Activated naive CD4-positive, alpha-beta T cell (primary cell): ENCODE measurements at places on chromosomes 1 and 21.

DNA sequence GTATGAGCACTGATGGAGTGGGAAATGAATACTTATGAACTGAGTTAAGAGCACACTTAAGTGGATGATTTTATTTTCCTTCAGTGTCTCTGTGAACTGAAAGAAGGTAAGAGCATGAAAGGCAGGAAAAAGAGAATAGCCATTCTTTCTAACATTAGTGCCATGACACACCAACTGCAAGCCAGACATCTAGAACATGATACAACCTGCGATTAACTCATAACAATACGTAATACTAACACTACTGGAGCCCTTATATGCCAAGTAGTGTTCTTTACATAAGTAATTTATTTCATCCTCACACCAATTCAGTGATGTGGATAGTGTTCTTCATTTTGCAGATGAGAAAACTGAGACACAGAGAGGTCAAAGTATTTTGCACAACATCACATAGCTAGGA is 56.7 kb downstream of the PRRX1 start:
- DNase-seq: no peak

GRCh38 chr1:201084295-201084694 is 27.9 kb downstream of the CACNA1S start:
- no peak for DNase-seq

GRCh38 chr1:235069176-235069575 is 59.5 kb downstream of the TOMM20 start:
- DNase-seq: no peak

- no peak for DNase-seq
These were observed 45.4 kb upstream of the ATP1B1 start for GRCh38 chr1:169060919-169061639.

DNA sequence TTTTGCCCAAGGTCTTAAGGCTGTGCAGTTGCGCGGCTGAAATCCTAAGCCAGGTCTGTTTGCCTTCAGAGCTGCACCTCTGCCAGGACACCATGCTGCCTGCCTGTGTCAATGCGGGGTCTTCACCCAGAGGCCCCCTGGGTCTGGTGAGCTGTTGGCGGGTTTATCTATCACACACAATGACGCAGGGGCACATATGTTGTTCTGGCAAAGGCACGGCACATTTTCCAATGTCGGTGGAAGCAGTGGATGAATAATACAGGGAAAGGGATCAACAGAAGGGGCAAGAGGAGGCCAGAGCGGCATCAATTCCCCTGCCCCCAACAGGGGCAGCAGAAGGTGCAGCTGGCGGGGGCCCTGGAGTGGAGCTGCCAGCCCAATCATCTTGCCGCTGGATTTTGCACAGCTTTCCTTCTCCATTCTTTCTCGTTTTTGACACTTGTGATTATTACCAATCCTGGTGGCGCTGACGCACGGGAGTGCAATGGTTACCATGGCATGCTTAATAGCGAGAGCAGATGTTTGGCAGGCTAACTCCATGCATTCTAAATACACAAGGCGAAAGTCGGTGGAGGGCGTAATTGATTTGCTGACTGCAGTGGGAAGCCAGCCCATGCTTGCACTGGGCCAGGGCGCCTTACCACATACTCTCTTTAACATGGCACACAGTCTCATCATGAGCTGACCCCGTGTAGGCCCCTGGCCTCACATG is 45.8 kb upstream of the CYP2J2 start:
- DNase-seq: no peak

DNA sequence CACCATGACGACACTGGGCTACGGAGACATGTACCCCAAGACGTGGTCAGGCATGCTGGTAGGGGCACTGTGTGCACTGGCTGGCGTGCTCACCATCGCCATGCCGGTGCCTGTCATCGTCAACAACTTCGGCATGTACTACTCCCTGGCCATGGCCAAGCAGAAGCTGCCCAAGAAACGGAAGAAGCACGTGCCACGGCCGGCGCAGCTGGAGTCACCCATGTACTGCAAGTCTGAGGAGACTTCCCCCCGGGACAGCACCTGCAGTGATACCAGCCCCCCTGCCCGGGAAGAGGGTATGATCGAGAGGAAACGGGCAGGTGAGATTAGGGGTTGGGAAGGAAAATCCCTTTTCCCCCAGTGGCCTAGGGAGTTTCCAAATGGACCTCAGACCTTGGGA is 13.5 kb downstream of the KCNC4 start:
- no peak for DNase-seq

DNA sequence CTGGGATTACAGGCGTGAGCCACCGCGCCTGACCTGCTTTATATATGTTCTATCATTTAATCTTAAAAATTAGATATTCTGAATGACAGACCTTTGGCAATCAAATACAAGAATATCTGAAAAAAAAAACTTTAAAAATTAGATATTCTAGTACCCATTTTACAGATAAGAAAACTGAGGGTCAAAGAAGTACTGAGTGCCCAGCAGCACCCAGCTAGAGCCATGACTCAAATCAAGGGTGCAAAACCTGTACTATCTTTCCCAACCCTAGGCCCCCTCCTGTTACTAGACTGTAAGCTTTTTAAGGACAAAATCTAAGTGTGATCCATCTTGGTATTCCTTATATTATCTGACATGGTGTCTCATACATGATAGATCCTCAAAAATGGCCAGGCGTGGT is 8.3 kb downstream of the ARHGAP30 start:
- no peak for DNase-seq

- no peak for DNase-seq
These were observed 16.4 kb downstream of the CNIH4 start for GRCh38 chr1:224373008-224373590.

GRCh38 chr1:11873395-11874257 is 14.9 kb upstream of the NPPB start:
- DNase-seq: no peak

DNA sequence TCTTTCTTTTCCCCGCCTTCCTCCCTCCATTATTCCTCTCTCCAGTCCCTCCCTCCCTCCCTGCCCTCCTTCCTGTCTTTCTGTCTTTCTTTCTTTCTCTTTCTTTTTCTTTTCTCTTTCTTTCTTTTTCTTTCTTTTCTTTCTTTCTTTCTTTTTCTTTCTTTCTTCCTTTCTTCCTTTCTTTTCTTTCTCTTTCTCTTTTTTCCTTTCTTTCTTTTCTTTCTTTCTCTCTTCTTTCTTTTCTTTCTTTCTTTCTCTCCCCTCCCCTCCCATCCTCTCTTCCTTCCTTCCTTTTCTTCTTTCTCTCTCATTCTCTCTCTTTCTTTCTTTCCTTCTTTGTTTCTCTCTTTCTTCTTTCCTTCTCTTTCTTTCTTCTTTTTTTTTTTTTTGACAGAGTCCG is 402.2 kb upstream of the PLXNA2 start:
- no peak for DNase-seq

- DNase-seq: no peak
These were observed 10.0 kb downstream of the ARMH1 start for GRCh38 chr1:44684525-44684924.

DNA sequence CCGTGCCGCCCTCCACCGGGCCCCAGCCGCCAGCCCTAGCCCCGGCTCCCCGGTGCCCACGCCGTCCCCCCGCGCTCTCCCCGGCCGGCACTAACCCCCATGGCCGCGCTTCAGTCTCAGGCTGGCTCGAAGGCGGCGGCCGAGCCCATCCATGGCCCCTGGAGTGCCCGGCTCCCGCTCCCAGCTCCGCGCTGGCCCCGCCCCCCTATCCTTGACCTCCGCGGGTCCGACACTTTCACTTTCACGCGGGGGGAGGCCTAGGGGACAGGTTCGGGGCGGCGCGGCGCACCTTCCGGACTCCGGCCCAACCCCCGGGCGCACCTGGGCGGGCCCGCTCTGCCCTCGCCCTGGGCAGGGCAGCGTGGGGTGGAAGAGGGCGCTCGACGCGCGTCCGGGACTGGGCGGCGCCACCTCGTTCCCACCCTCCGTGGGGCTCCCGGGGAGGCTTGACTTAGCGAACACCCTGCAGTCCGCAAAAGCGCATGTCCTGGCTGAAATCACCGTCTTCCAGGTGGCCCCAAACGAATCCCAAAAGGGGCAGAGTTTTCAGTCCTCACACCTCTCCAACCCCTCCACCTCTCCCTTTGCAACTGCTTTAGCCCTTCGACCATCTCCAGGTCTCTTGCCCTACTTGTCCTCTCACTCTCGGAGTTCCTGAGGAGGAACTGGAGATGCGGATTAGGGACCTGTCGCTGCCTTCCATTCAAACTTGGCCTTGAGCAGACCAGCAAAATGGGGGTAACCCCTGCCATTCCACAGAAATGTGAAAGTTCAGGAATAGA is 3.9 kb upstream of the DENND2D start:
- DNase-seq: no peak

DNA sequence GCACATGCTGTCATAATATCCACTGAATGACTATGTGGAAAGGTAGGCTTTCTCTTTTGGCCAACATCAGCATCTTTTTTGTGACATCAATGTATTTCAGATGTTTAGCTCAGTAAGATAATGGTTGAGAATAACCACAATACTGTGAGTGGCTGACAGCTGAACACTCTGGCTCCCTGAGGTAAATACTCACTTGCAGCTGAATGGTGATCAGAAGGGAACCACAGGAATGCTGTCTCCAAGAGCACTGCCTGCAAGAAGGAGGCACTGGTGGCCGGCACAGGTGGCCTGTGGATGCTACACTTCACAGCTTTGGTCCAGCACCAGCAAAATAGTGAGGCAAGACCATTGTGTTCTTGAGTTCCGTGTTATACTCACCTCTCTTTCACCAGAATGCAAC is 118.7 kb upstream of the PPM1J start:
- DNase-seq: no peak

- no peak for DNase-seq
These were observed 216.9 kb upstream of the SAMSN1 start for GRCh38 chr21:14762734-14763694.

GRCh38 chr1:151825204-151825603 is 6.4 kb downstream of the RORC start:
- DNase-seq: no peak

DNA sequence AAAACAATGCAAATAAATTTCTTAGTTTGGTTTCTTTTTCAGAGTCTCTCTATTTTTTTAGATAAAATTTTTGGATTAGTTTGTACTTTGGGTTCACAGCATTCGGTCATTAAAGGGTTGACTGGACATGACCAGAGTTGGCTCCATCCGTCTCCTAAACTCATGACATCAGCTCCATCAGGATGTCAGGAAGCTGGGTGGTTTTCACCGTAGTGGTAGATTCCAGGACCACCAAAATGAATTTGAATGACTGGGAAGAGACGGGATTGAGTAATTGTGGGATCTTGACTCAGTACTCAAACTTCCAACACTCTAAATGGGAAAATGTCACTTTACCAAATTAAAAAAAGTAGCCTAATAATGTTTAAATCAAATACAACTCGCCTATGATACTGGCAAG is 279.2 kb upstream of the DUSP10 start:
- DNase-seq: no peak

GRCh38 chr1:161944381-161944780 is 79.3 kb downstream of the OLFML2B start:
- no peak for DNase-seq

DNA sequence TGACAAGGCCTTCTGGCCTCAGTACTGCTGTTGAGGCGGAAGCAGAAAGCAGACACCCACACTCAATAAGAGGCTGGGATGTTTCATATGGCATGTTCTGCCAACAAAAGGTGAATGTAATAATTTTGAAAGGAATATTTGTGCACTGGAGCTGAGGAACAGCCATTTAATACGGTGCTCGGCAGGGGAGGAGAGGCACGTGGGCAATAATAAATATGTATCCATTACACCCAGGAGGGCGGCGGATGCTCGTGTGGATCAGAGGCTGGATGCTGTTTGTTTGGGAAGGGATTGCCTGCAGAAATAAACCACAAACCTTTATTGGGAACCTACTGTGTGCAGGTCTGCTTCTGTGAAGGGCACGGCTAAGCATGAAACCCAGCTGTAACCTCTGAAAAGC is 92.0 kb downstream of the VWA5B1 start:
- no peak for DNase-seq

- DNase-seq: no peak
These were observed 785.2 kb upstream of the B3GALT2 start for GRCh38 chr1:193971595-193971994.

DNA sequence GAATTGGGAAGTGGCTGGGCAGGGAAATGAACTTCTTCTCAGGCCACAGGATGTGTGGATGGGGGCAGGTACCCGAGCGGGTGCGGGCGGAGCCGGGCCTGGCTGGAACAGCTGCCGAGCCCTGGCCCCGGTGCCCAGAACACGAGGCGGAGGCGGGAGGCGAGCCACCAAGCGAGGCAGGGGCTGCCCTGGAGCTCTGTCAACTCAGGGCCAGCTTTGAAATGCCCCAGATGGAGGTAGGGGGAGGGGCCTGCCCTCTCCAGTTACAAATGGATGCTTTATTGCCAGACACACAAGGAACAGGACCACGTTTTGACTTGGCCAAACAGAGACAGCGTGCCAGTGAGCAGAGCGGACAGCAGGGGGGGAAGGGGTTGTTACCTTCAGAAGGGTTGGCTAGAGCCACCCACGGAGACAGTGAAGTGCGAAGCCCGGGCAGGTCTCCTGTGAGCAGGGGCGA is 240.4 kb downstream of the SDCCAG8 start:
- no peak for DNase-seq

- no peak for DNase-seq
These were observed 30.6 kb upstream of the MRPS6 start for GRCh38 chr21:34042735-34043134.
